ENCODE measurements at places on chromosomes 3 and 15. TPM values are rescaled to one million over a fixed set of nuclear protein-coding genes. Genes with fewer than 3 reads are reported as not detected.

SLC35G2 gene
- total RNA-seq = 30.5 TPM

SLC25A38 gene
- 45.9 TPM for total RNA-seq

CCDC9B gene
- total RNA-seq = 22.7 TPM

A4GNT gene
- not detected for total RNA-seq

CIDEC gene
- 29.8 TPM for total RNA-seq

TMEM108 gene
- total RNA-seq = not detected

Measured in A549 treated with ZK216348 at 1 μM for 4 hours (cell line).